ENCODE measurements at places on chromosomes 2 and 18.
A peak's percentile ranks its signal among the peaks of the same experiment; 100 is the strongest.

GRCh38 chr18:28666216-28666615, 489.3 kb upstream of the CDH2 start:
- DNase-seq, result no peak

- DNase-seq, result no peak
Measured at GRCh38 chr18:76515576-76515975, 20.5 kb upstream of the ZNF516 start.

DNA sequence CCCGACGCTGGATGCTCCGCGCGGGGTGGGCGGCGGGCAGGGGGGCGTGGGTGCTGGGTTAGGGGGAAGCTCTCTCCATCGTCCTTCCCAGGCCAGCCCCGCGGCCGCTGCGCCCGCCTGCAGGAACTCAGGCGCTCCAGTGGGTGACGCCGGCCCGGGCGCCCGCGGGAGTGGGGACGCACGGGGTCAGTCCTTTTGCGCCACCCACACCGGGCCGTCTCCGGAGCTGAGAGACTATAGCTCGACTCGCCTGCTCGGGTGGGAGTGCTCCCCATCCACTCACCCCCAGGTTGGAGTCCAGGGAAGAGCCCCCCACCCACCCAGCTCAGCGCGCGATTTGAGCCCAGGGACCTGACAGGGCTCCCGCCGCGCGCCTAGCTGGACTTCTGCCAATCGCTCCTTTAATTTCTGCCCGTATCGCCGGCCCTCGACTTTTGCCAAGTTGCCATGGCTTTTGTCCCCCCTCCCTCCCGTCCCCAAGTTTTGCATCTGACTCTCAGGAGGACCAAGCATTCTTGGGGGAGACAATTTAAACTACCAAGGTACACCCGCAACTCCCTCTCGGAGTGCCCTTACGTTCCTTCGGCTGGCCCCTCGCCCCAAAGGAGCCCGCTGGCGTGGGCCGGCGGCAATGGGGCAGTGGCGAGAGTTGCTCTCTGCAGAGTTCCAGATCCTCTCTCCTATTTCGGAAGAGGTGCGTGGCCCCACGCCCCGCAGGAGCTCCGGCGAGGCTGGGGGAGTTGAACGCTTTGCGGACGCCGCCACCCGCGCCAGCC, 205.8 kb upstream of the SMAD2 start:
- no peak for DNase-seq

DNA sequence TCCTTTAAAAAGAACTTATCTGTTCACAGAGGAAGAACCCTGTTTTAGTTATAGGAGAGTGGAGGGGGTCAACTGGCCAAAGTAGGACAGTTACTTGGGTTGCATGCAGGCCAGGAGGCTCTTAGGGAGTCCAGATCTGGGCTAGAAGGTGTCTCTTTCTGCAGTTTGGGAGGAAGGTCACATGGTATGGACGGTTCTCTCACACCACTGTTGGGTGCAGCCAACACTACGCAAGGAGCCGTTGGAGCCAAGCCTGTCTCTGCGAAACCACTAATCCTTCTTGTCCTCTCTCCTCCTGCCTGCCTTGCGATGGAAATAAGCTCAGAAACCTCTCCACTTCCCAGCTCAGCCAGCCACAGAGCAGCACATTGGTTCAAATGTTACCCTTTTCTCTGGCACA, 105.9 kb upstream of the TGFA start:
- no peak for DNase-seq

GRCh38 chr2:3465844-3466481, 53.4 kb downstream of the ADI1 start:
- no peak for DNase-seq

- DNase-seq, result peak; percentile 73
Measured at GRCh38 chr18:11937874-11938478, 29.9 kb upstream of the MPPE1 start.

- no peak for DNase-seq
Measured at GRCh38 chr2:223797811-223798721, 39.3 kb downstream of the AP1S3 start.

- DNase-seq, result no peak
Measured at GRCh38 chr2:201959626-201960025, 74.0 kb upstream of the FZD7 start.

Measured in uterus (tissue), 4 donors.